ENCODE measurements at places on chromosomes 13 and 19.

GRCh38 chr19:2678044-2678671 lies 24.3 kb downstream of the GNG7 start:
- DNase-seq = peak; percentile 65

- DNase-seq = no peak
These were observed 4.8 kb downstream of the SOX21 start for GRCh38 chr13:94707400-94708021.

DNA sequence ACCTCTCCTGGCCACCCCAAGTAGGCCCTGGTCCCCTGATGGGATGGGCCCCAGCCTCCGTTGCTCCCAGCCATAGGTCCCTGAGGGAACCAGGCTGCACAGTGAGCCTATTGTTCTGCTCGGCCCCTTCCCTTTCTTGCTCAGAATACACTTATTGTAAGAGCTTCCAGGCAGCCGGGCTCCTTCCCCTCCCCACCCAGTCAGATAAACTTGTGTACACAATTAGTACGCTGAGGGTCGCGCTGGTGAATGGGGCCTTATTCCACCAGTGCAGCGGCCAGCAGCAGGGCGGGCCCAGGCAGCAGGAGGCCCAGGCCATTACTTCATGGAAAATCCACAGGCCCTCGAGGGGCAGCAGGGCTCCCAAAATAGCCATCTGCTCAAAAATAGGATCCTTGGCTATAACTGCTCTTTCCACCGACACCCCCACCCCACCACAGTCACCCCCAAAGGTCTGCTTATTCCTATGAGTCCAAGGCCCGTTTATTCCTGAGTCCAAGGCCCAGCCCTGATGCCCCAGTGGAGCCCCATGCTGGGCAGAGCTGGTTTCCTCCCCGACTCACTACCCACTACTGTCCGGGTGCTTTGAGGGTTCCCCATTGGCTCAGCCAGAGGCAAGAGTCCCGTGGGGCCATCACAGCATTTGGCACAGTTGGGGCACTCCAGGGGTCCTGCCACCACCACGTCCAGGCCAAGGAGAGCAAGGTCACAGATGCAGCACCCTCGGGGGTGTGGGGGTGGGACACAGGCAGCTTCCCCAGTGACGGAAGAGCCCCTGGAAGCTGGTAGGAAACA lies 22.1 kb downstream of the CAPN12 start:
- DNase-seq = no peak

GRCh38 chr13:75347925-75348324 lies 134.0 kb downstream of the TBC1D4 start:
- no peak for DNase-seq

DNA sequence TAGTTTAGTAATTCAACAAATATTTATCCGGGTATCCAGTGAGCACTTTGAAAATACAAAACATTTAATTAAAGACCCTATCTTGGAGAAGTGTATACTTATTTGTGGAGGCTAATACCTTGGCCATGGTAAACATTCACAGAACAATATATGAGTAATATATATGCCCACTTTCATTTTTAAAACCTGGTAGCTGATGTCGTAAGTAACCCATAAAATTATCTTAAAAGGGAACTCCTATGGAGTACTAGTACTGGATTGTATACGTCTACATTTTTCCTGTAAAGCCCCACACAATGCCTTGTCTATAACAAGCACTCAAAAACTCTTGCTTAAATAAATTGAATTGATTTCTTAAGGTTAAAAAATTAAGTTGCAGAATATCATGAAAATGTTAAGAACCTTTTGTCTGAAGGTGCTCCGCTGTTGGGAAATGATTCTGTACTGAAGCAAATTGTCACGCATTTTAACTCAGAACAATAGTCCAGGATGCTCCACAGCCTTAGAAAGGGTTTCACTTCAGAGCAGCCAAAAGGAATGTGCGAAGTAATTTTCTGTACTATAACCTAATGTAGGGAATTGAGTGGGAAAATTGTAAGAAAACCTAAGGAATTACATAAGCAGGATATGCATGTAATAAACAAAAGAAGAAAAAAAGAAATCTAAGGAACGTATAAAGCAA lies 58.9 kb upstream of the C1QTNF9 start:
- no peak for DNase-seq

DNA sequence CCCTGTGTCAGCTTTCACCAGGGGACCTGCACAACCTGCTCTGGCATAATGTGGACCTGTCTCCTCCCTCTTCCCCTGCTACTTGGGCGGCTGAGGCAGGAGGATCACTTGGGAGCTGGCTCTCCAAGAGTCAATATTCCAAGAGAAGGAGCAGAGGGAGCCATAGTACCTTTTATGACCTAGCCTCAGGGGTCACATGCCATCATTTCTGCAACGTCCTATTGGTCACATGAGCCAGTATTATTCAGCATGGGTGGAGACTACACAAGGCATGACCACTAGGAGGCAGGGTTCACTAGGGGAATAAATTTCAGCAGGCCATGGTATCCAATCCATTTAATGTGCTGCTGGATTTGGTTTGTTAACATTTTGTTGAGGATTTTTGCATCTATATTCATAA lies 12.0 kb upstream of the SHFL start:
- DNase-seq = no peak

- no peak for DNase-seq
These were observed at the start of gene LAIR2 for GRCh38 chr19:54502518-54503048. Gene LAIR2, plus strand, starts transcription at chr19:54502831. Its CDS starts 88 bp downstream, at chr19:54502919.

- no peak for DNase-seq
These were observed 193.9 kb upstream of the RNF113B start for GRCh38 chr13:98370806-98371515.

DNA sequence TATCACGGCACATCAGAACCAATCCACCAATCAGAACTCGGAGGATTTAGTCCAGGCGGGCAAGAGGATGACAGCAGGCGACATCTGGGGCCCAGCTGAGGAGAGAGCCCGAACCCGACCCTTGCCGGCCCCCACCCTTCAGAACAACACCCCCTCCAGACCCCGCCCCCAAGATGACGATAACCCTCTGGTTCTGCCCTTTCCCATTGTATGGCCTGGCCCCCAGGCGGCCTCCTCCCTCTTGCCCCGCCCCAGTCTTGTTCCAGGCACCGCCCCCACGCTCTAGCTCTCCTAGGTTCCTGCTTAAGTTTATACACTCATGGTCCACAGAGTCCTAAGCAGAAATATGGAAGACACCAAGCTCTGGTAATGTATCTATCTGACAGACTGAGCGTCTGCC lies 2.8 kb upstream of the ZNF83 start:
- no peak for DNase-seq

GRCh38 chr19:14477418-14478112 lies 2.4 kb upstream of the PTGER1 start:
- DNase-seq = no peak

DNA sequence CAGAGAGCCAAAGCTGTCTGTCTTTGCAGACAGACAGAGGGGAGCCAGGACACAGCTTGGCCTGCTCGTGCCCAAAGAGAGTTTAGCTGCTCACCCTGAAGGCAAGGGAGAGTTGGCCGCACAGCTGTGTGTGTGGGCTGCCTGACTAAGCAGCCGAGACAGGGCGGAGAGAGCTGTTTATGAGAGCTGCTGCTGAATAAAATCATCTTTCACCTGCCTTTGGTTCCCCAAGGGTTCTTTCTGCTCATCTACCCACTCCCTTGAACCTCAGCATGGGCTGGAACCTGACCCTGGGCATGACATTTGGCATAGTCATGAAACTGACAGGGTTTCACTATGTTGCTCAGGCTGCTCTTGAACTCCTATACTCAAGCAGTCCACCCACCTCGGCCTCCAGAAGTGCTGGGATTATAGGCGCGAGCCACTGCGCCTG lies 98.2 kb downstream of the RBM26 start:
- no peak for DNase-seq

DNA sequence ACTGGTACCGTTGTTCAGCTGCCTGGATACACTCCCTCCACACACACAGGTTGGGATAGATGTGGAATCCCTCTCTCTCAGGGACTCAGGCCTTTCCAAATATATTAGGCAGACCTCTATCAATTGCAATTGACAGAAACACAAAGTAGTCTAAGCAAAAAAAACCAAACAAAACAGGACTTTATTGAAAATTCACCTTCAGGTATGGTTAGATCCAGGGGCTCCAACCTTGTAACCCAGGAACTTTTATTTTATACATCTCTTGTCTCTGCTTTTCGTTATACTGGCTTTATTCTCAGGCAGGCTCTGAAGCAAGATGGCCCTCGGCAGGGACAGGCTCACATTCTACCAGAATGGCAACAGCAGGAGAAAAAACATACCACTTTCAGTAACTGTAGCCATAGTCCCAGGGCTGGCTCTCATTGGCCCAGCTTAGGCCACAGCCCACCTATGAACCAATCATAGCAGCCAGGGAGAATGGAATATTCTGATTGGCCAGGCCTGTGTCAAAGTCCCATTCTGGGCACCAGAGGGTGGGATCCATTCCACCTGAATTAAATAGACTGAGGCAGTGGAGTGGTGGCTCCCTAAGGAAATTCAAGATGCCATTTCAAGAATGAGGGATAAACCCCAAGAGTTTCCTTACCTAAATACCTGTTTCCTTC lies 13.1 kb upstream of the CEACAM19 start:
- no peak for DNase-seq

GRCh38 chr13:73691891-73692290 lies 442.3 kb downstream of the KLF12 start:
- no peak for DNase-seq

GRCh38 chr13:20843166-20843565 lies 59.4 kb downstream of the XPO4 start:
- DNase-seq = no peak

GRCh38 chr13:61695147-61695546 lies 279.5 kb upstream of the PCDH20 start:
- no peak for DNase-seq

DNA sequence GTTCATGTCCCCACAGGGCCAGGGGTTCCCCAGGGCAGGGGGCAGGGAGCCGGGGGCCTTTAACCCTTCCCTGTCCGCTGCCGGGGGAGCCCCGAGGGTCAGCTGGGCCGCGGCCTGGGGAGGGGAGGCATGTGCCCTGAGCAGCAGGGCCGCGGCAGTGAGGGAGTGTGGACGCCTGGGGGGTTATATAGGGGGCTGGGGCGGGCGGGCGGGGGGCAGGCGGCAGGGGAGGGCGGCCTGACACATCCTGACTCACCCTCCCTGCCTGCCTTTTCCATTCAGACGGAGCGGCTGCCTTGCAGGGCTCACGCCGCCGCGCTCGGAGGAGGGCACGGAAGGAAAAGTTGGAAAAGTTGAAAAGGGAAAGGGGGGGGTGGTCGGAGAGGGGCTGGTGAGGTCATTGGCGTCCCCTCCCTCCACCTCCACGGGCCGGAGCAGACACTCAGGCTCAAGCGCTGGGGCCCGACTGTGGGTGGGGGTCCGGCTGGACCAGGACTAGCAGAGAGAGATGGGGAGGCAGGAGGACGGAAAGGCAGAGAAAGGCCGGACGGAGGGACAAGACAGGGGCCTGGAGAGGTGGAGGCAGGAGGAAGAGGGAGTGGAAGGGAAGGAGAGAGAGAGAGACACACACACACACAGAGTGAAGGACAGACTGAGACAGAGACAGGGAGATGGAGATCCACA lies at the start of gene IL11:
Gene IL11, minus strand, starts transcription at position 159 of the 684 bp plus-strand sequence. Its CDS starts 153 bp downstream, at position 6.
- DNase-seq = no peak

DNA sequence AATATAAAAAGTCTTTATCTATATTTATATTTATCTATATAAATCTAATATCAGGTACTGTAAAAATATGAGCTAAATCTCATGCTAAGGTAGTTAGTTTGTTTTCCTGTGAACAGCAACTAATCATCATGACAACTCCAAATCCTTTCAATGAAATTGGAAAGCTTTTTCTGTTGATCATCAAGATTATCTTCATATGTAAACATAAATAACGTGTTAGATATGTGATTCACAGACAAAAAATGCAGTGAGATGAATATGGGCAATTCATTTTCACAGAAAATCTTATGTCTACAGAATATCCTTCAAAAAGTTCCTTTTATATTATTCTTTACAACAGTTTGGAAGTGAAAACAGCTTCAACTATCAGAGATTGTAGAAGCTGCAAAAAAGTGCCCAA lies 41.7 kb upstream of the EEF1AKMT1 start:
- DNase-seq = no peak

GRCh38 chr13:84980571-84980970 lies 818.6 kb downstream of the SLITRK6 start:
- no peak for DNase-seq
